Posterior cingulate gyrus (tissue), 11 donors: ENCODE measurements at places on chromosomes 3 and 15.
A peak's percentile ranks its signal among the peaks of the same experiment; 100 is the strongest.

GRCh38 chr3:105904678-105905284 is 36.0 kb upstream of the CBLB start:
- no peak for DNase-seq

DNA sequence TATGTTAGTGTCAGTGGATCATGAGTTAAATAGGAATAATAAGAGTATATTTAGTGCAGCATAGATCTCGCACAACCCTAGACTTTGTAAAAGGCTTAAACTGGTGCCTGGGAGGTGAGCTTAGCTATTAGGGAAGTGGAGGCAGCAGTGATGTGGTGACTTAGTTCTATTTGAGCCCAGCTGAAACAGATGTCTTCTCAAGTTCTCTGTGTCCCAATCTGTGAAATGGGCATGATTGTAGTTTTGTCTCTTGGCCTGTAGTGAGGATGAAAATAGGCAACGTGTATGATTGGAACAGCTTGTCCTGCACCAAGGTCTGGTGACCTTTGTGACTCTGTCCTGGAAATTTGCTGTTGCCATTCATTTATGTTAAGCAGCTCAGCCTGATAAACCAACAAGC is 34.7 kb downstream of the EBLN2 start:
- DNase-seq, result no peak

DNA sequence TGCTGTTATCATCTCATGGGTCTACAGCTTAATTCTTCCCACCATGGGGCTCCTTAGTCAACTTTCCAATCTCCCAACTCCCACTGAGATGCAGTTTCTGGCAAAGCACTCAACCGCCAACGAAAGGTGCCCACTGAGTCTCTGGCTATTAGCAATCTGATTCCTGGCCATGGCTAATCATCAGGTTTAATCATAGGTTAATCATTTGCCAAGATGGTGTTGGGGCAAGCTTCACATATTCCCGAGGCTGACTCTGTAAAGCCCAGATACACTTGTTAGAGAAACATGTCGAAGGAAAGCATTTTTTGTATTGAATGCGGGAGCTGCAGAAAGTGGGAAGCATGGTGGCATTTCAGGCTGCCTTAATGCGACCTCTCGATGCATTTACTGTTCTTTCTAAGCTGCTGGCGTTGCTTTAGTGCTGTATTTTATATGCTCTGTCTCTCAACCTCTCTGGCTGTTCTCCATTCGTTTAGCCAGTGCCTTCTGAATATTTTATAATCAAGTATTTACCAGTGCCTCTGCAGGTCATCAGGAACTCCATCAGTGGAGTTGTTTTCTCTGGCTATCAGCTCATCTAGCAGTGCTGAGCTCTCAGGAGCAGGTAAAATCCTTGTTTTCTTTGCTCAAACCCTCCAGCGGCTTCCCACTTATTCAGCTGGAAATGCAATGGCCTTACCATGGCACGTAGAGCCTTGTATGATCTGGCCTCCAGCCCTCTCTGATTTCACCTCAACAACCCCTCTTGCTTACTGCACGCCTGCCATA is 67.0 kb downstream of the EDEM1 start:
- no peak for DNase-seq

DNA sequence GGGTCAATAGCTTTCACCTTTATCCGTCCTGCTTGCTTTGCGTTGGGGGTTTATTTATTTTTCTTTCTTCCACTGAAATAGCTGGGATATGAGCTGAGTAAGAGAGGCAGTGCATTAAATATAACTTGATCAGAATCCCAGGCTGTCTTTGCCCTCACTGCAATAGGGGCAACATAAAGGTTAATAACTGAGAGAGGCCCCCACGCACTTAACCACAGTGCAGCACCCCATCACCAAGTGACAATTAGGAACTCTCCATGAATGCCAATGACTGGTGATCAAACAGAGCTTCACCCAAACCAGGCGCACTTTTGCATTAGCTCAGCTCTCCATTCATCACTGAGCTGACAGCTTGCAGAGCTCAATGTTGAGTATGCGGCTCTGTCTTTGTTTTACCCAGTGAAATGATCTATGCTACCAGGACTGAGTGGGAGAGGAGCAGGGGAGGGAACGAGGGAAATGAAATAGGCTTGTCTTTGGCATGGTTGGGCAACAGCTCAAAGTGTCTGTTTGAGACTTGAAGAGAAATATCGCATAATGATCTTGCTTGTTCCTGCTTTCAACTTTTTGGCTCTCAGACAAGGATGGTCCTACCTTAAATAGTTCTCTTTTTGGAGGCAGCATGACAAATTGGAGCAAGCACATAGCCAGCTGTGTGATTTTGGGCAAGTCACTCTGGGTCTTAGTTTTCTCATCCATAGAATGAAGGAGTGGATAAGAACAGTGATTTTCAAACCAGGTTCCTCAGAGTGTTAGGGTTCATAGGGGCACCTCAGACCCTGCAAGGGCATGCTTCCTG is 14.5 kb upstream of the GLCE start:
- peak; percentile 9 for DNase-seq

DNA sequence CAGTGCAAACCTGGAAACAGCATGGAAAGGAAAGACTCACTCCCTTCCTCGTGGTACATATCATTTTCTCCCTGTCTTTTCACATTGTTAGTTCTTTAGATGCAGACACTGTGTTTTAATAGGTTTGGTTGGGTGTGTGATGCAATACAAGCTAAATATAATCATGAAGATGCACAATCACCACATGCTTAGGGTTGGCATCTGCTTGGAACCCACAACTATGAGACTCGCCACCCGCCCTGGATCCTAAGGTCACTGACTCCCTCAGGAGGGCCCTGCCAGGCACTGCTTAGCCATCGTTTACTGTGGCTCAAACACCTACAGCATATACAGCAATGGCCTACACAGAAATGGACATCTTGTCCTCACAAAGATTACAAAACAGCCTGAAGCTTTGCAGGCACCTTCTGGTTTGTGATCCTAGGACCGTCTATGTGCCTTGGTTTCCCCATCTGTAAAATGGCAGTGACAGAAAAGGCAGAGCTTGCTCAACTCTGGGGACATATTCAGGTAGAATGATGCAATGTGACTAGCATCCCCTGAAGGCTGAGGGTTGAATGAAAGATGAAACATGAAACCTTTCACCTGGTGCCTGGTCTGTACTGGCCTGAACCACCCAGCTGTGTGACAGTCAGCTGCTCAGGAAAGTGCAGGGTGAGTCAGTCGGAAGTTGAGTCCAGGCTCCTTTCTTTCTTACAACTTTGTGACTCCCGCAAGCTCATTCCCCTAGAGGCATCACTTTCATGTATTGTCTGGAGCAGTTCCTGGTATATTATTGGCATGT is 123.6 kb upstream of the PFN2 start:
- DNase-seq, result no peak

GRCh38 chr3:178421069-178421468 is 115.2 kb upstream of the KCNMB2 start:
- DNase-seq, result no peak
